ENCODE measurements at places on chromosomes 3 and 15.

GRCh38 chr15:70892912-70893560 lies 410 bp downstream of the LRRC49 start:
- DNase-seq: no peak

- peak; percentile 43 for DNase-seq
These were observed 140.7 kb upstream of the MEF2A start for GRCh38 chr15:99424978-99425656.

- no peak for DNase-seq
These were observed 4.8 kb upstream of the SLC26A6 start for GRCh38 chr3:48639944-48640606.

DNA sequence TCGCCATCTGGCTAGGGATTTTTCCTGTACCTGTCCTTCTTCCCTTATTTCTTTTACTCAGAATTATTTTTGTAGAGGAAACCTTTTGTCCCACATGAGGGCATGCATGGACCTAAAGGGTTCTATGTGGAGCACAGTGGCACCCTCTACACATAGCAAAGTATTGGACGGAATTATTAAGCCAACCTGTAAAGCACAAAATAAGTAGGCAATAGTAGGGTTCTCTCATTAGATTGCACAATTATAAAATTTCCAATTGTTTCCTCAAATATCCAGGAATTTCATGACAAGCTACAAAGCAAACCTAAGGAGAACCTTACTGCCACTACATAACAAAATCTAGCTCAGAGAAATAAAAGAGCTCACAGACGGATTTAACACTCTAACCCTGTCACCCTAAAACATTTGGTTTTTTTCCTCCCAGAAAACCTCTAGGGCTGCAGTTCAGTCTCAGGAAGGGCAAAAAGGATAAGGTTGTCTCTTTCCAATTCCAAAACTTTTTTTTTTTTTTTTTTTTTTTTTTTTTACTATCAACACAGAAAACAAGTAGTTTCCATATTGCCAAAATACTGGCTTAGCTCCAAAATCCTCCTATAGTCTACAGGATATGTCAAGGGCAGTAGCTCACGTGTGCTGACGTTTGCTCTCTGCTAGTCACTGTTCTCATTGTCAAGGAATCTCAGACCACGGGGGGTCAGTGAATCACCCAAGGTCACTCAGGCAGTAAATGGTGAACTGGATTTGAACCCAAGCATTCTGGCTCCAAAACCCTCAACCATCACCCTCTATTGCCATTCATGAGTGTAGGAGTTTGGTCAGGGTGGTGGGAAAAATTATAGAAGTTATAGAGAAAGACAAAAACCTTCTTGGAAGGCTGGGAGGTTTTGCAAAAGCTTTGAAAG lies 52.3 kb downstream of the NCEH1 start:
- no peak for DNase-seq

- DNase-seq: no peak
These were observed 1762.5 kb downstream of the SI start for GRCh38 chr3:163315786-163316185.

DNA sequence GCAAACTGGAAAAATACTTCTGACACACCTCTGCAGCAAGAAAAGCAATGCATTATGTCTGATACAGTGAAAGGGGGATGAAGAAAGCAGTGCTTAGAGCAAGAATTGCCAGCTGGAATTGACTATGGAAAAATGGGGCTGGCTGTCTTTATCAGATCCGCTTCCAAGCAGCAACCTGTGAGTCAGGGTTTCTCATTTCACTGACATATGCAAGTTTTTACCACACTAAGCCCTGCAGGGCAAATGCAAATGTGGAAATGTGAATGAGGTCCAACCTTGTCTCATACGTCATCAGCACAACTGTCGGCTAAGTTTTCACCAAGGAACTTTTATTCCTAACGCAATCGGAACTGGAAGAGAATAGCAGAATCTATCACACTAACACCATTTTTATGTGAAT lies 172.5 kb upstream of the GADL1 start:
- no peak for DNase-seq
